Neural progenitor cell (in vitro differentiated cells): ENCODE measurements at places on chromosomes 16 and 17.

DNA sequence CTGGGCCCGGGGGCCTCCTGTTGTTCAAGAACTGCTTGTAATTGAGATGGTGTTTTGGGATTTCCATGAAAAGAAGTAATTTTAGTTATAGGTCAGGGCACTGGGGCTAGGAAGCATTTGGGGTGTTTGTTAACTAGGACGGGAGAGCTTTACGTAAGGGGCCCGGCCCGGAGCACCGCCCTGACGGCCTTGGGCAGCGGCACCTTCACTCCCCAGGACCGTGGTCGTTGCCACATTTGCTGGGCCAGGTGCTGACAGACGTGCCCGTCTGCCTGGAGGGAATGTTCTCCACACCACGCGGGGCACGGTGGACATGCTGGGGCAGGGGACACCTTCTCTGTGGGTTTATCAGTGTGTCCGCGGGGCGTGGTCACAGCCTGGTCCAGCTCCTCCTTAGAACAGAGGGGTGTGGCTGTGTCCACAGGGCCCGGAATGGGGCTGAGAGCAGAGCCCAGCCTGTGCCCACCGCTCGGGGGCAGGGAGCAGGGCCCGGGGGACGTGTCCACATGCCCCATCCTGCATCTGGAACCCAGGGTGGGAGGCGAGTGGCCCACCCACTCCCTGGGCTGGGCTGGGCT lies 57.7 kb downstream of the BAIAP2 start:
- no peak for DNase-seq

- DNase-seq: peak; percentile 36
Observed at GRCh38 chr17:64216338-64217248, 46.5 kb downstream of the TEX2 start.

- no peak for DNase-seq
Observed at GRCh38 chr16:57667526-57668262, 412 bp upstream of the ADGRG3 start.

GRCh38 chr17:19996086-19996485 lies 13.1 kb upstream of the SPECC1 start:
- no peak for DNase-seq

DNA sequence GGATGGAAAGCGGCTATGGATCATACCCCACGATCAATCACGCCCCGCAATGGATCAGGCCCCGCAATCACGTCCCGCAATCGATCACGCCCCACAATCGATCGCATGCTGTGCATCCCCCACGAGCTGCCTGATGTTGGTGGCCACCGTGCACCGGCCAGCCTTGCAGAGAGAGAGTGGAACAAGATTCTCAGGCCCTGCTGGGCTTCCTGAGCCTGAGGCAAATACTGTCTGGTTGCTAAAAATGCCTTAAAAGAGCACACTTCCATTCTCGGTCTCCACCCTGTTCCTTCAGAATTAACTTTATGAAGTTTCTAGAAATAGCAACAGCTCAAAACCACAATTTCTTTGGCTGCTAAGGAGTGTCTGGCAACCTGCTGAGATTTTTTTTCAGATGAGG lies 81.5 kb downstream of the VPS53 start:
- no peak for DNase-seq

- no peak for DNase-seq
Observed at GRCh38 chr17:58153046-58153445, 4.9 kb downstream of the OR4D1 start.

DNA sequence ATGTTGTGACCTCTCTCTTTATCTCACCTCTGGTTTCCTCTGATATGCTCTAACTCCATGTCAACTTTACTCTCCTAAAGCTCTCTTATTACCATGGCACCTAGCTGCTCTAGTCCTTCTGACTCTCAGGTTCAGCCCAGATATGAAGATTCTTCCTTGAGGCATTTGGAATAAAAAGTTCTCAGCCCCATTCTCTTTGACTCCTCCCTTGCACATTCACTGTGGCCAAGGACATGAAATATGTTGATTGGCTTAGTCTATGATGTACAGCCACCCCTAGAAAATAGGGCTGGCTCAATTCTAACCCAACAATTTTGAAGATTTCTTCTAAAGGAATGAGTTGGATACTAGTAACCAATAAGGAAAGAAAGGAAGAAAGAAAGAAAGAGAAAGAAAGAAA lies 20.8 kb upstream of the GAS7 start:
- no peak for DNase-seq
